ENCODE measurements at places on chromosomes 2 and 18.

DNA sequence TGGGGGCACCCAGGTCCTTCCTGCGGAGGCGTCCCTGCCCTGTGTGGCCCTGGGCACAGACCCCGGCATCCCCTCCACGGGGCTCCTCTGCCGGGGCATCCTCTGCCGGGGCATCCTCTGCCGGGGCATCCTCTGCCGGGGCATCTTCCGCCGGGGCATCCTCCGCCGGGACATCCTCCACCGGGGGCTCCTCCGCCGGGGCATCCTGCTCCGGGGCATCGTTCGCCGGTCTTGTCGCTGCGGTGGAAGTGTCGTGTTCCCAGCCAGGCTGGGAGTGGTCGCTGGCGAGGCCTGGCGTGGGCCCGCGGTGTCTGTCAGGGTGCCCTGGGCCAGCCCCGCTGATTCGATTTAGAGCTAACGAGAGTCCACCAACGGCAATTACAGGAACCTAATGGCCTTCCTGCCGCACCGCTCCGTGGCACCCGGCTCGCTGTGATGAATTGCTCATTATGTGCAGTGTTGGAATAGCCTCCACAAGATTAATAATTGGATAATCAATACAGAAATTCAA is 115.1 kb downstream of the NFATC1 start:
- DNase-seq, result no peak

GRCh38 chr2:50402654-50402960 is 629.3 kb downstream of the NRXN1 start:
- DNase-seq, result no peak

DNA sequence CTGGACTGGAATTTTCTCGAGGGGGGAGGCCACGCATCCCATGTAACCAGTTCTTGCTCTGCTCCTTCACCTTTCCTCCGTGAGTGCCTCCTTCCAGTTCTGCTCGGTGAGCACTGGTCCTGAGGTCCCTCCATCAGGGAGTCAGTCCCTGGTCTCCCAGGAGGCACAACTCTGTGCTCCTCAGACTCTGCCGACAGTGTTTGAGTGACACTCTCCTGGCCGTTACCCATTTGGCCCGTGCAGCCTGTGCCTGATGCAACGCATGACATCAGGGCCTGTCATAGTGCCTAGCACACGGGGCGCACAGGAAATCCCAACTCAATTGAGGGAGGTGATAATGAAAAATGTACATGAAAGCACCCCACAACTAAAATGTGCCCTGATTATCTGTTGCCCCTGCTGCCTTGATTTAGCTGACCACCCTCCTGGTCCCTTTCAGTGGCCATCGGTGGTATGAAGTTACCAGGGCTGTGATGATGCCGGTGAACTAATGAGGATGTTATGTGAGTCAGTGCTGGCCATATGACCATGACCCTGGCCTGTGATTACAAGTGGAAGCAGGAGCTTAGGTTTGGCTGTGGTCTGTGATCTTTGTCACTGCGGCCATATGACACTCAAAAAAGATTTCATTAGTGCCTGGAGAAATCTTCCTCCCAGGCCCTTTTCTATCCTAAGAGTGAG is 144.6 kb downstream of the TDRD15 start:
- no peak for DNase-seq

GRCh38 chr2:99765731-99766318 is 276.0 kb upstream of the REV1 start:
- no peak for DNase-seq

GRCh38 chr2:10079870-10080535 is at the start of gene CYS1:
Gene CYS1 (minus strand): TSS chr2:10080411. CDS start chr2:10080223, 188 bp downstream.
- DNase-seq, result no peak

- no peak for DNase-seq
Measured at GRCh38 chr18:51164342-51164741, 33.1 kb downstream of the MEX3C start.

DNA sequence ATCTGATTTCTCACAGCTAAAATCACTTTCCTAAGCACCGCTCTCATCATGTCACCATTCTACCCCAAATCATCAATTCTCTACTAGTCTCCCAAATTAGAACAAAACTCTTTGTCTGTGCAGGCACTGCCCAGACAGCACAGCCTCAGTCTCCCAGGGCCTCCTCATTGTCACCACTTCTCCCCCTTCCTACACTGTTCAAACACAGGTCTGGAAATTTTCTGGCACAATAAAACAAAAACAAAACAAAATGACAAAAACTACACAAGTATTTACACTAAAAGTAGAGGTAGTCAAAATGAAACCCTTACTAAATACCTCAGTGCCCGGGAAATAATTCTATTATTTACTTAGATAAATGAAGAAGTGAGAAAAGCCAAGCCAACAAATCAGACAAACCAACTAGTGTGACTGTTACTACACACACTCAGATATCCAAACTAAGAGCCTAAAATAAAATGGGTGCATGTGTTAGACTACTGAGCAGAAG is 156.2 kb upstream of the DNMT3A start:
- no peak for DNase-seq
